Left renal pelvis (tissue), 4 donors: ENCODE measurements at places on chromosomes 13 and 19.

GRCh38 chr13:53921473-53921872, 892.9 kb downstream of the OLFM4 start:
- no peak for DNase-seq

GRCh38 chr19:13841962-13842290, 35.0 kb upstream of the NANOS3 start:
- DNase-seq, result no peak

DNA sequence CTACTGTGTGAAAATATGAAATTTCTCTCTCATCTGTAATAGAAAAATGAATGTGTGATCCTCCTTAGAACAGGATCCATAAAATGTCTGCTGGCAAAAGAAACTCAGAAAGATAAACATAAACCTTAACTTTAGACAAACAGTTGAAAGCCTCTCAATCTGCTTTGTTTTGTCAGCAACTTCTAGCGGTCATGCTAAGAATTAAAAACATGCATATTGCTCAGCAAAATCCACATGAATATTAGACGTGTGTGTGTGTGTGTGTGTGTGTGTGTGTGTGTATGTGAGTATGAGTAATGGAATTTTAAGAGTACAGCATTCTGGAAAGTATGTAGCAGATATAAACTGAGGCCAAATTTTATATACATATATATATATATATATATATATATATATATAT, 1779.2 kb upstream of the MIR17HG start:
- DNase-seq, result no peak

DNA sequence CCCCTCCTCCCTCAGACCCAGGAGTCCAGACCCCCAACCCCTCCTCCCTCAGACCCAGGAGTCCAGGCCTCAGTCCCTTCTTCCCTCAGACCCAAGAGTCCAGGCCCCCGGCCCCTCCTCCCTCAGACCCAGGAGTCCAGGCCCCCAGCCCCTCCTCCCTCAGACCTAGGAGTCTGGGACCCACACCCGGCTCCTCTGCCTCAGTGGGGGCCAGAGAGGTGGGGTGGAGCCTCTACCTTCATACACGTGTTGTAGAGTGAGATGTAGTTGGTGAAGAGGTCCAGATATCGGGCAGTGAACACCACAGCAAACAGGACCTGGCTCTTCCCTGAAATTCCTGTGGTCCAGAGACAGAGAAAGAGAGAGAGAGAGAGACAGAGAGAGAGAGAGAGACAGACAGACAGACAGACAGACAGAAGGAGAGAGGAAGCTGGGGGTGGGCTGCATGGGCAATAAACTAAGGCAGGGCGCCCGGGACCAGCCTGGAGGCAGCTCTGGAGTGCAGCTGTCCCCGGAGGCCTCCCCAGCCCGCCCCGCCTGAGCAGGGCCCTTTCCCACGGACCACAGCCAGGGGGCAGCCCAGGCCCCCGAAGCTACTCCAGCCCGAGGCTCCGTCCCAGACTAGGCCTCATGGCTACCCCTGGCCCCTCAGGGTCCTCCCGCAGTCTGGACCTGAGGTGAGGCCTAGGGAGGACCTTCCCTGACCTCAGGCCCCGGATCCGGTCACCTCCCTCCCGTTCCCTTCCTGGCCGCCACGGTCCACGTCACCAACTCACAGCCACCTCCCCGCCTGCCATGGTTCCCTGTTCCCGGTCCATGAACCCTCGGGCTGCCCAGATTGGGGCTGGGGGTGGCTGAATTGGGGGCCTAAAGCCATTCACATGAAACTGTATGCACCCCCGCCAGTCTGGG, 907 bp downstream of the KDELR1 start:
- no peak for DNase-seq

DNA sequence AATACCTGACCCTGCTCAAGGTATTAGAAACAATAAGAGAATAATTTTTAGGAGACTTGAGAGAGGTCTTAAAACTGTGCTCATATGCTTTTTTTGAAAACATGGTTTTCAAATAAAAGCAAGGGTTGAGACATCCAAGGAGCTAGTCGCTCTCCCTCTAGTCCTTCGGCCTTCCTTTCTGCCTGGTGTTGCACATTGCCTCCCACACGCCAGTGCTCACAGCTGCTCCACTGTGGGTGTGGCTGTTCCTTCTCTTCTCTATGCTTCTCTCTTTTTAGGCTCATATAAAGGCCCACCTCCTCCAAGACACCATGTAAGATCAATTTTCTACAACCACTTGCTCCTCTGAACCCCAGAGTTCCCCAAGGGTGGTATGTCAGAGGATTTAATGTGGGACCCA, 352.6 kb downstream of the ENOX1 start:
- DNase-seq, result no peak

DNA sequence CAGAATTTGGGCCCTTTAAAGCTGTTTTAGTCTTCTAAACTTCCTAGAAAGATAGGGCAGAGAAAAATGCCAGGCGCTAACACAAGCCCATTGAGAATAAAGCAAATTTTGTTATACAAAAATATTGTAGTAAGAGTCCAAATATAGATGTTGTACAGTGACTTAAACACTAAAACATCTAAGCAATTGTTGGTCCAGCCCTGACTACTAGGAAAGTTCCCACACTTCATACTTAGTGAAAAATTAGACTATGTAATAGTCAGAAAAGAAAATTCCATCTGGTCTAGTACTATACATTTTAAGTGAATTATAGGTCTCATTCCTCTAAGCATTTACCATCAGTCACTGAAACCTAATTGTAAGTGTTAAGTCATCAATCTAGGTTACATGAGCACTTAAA, 1518.3 kb upstream of the SLC10A2 start:
- DNase-seq, result no peak
